Nucleus accumbens (tissue), 56 donors: ENCODE measurements at places on chromosomes 3 and 15.

- DNase-seq, result no peak
These were observed 61.8 kb downstream of the RUBCN start for GRCh38 chr3:197674741-197675562.

GRCh38 chr3:71217640-71218222, 365.8 kb downstream of the FOXP1 start:
- DNase-seq, result no peak

DNA sequence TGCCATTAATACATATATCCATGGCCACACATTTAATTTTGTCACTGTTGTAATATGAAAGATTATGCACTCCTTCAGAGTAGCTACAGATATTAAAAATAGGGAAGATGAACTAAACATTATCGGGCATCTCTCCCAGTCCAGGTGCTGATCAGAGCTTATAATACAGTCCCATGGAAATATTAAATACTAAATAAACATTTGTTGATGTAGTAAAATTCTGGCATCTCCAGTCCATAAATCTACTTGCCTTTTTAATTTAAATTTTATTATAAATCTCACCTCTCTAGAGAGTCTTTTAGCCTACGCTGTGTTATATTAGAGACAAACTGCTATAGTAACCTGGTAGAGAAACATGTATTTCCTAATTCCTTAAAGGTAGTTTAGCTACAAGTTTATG, 297.6 kb downstream of the GRM7 start:
- DNase-seq, result no peak

GRCh38 chr3:50345586-50346234, at the start of gene ZMYND10:
TSS of gene ZMYND10 (minus strand) at chr3:50345732. CDS start at chr3:50345579, 153 bp downstream.
- peak; percentile 17 for DNase-seq

- DNase-seq, result no peak
These were observed 488.3 kb upstream of the GOLIM4 start for GRCh38 chr3:168583977-168584376.

DNA sequence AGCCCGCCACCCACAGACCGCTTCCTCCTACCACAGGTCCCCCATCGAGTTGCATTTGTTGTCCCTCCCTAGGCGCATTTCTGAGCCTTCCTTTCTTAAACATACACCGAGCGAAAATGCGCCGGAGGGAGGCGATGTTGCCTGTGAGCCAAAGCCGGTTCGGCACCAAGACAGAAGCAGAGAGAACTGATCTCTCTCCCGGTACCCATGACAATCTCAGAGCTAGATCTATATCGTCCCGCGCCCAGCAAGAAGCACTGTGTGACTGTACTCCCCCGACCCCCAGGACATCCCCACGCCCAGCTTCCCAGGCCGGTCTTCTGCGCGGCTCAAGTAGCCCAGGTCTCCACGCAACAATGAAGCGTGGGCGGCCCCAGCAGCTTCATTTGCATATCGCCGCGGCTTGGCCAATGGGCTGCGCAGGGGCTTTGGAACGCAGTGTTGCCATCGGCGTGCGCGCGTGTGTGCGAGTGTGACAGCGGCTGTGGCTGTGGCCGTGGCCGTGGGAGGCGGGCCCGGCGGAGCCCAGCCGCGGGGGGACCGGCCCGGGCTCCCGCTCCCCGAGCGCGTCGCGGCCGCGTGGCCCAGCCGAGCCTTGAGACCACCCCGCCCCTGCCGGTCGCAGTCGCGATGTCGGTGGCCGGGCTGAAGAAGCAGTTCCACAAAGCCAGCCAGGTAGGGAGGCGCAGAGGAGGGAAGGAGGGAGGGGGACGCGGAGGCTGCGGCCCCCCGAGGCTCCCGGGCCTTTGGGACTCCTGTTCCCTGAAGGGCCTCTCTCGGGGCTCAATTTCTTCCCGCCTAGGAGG, at the start of gene SH3GL3:
Gene SH3GL3 (plus strand): TSS at position 438 of the 806 bp plus-strand sequence. CDS start 193 bp downstream, at position 631.
- DNase-seq, result peak; percentile 95

- no peak for DNase-seq
These were observed 50.4 kb upstream of the PCSK6 start for GRCh38 chr15:101539930-101540329.

DNA sequence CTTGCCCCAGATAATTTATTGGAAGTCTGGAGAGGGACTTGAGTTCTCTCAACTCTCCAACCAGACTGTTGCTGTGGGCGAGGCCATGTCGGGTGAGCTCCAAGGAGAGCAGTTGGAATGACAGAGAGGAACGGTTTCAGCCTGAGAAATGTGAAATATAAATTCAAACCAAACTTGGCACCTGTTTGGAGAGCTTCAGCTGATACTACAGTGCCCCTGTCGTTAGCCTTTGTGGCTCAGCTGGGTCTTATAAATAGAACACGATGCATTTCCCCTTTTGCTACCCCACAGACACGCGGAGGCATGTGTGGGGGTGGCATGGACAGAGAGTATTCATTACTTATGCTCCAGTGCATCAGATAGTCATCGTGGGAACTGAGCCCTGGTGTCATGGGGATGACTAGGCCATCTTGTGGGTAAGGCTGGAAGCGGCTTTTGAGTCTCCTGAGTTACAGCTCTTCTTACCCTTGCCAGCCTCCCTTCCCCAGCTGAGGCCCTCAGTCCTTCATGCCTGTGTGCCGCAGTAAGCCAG, 15.6 kb downstream of the SMAD3 start:
- no peak for DNase-seq

- no peak for DNase-seq
These were observed 465.3 kb upstream of the AGTR1 start for GRCh38 chr3:148232389-148232788.

GRCh38 chr3:164004205-164004604, 1074.1 kb downstream of the SI start:
- no peak for DNase-seq

- no peak for DNase-seq
These were observed 352.4 kb upstream of the ARHGEF26 start for GRCh38 chr3:153768561-153769469.

DNA sequence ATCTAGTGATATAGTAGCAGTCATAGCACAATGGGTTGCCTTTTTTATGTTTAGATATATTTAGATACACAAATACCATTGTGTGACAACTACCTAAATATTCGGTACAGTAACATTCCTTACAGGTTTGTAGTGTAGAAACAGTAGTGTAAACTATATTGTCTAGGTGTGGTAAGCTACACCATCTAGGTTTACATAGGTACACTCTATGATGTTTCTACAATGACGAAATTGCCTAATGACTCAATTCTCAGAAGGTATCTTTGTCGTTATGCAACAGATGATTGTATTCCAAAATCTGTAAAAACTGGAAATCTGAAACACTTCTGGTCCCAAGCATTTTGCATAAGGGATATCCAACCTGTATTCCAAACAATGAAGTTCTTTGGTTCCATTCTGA, 24.3 kb downstream of the PLOD2 start:
- DNase-seq, result no peak

DNA sequence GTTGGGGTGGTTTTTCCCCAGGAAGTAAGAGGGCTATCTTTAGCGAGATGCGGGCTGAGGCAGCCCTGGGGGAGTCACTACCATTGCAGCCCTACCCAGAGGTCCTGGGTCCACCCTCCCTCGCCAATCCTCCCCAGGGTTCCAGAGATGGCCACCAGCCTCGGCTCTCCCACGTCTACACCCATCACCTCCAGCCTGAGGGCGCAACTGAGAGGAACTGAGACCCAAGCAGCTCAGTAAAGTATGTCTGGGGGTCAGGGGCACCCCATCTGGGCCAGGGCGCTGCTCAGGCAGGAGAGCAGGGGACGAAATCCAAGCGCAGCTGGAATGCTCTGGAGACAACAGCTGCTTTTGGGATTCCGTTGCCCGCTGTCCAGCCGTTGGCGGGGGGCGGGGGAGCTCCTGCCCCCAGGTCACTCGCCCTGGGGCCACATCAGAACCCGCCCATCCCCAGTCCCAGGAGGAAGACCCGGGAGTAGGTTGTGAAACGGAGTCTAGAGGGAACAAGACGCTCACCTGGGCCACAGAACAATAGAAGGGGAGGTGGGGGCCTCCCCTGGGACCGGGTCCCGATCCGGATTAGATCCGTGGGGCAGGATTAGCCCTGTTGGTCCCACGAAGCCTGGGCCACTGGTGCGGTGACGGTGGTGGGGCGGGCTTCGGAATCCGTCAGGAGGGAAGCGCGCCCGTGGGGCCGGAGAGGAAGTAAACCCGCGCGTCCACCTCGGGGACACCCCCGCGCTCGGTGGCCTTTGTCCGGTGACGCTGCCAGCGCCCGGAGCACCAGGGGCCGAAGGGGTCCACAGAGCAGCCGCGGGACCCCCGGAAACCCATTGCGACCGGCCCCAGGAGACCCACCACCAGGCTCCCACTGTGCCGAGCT, 1.4 kb upstream of the NDUFAF3 start:
- DNase-seq, result no peak

DNA sequence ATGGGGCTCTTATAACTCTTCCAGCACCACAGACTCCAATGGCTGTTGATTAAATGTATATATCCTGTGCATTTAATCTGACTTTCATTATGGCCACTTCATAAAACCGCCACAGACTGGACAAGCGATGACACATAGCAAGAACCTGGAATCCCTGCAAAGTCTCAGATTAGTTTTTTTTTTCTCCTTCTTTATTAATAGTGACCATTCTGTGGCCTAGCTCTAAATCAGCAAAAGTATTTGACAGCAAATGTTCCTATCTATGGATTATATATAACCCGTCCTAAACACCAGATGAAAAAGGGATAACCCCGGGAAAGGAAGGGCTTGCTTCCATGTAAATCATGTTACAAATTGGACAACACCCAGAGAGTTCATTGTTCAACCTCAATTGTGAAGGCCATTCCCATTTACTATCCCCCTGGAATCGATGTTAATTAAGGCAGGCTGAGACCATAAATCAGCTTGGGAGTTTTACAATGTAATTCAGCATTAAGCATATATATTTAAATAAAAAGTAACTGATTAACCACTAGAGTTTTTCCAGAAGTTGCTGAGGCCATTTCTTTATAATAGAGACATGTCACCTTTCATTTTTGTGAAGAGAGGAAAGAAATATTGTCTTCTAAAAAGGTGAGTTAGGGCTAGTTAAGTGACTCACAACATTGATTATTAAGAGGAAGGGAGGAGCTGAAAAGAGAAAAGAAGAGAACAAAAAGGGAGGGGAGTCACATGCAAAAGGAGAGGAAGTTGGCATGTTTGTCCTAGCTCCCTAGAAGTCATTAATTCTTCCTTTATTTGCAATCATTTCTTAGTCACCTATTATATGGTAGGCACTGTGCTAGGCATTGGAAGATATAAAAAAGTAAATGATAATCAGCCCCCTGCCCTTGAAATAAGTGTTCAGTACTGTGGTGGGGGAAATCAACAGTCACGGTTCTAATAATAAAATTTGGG, 26.2 kb downstream of the ALDH1A2 start:
- DNase-seq, result no peak

DNA sequence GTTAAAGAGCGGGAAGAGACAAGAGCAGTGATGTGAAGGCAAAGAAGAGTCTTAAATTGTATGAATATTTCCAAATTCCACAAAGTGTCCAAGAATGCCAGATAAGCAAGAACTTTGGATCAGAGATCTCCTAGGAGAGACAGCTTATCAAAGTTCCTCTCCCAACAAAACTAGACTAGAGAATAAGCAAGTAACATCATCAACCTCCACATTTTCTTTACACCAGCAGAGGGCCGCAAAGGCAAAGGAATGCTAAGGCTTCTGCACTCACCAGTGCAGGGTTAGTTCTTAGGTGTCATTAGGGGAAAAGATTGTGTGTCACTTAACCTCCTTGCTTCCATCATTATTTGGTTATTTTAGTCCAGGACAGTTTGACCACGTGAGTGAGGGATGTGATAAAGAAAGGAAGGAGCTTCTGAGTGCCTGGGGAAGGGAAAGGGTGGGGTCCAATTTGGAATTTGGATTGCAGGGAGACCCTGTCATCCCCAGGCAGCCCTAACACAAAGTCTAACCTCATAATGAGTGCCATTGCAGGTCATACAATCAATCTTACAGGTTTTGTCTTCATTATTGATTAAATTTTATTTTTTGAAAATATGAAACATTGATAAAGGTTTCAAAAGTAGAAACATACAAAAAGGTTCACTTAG, 7.5 kb upstream of the CMTM6 start:
- peak; percentile 41 for DNase-seq

GRCh38 chr3:143383421-143383820, 263.9 kb downstream of the CHST2 start:
- no peak for DNase-seq

DNA sequence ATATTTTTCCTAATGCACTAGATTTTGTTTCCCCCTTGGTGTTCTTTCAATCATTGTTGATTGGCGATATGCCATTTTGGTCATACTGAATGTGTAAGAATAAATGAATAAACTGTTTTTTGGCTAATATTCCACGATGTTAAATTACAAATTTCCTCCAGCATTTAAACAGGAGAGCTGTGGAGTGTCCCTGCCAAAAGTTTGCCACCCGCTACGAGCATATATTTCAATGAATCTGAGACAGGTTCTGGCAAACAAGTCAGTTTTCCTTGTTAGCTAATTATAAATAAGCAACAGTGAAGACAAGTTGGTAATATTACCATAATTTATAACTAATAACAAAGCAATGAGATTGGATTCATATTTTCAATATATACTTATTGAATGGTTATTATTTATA, 777.6 kb downstream of the ROBO1 start:
- no peak for DNase-seq

DNA sequence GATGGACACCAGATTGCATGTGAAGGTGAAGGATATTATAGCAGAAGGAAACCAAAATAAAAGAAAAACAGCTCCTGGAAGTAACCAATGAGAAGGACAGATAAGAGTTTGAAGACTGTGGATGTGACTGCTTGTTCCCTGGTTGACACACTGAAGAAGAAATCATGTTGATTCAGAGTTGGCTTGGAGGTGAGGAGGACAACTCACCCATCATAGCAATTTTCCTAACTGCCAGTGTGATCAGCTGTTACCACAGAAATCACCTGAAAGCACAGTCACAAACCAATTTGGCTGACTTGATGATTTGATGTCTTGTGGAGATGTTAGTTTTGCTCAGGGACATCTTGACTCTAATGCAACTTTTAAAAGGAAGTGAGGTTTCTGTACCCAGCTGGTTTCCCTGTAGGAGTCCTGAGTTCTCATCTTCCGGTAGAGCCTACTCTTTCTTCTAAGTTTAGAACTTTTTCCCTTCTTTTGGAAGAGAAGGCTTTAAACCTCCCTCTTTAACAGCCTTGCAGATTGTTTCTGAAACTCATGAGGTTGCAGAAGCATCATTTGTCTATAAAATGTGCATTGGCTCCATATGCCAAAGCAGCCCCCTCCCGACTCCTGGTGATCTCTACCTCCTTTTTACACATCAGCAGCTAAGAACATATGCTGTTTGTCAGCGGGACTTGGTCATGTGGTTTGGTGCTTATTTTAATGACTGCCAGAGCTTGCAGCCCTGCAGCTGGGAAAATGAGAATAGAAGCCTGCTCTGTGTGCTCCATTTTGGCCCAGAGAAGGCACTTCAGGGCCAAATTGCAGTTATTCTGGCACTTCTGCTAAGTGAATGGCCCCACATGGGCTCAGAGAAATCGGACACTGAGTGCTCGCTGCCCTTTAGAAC, 10.3 kb downstream of the ATG7 start:
- peak; percentile 68 for DNase-seq
